ENCODE measurements at places on chromosomes 3 and 15.

- DNase-seq: no peak
Observed at GRCh38 chr15:60301024-60301423, 96.8 kb downstream of the ANXA2 start.

GRCh38 chr3:183427196-183427875, 1.1 kb downstream of the MCF2L2 start:
- DNase-seq: no peak

DNA sequence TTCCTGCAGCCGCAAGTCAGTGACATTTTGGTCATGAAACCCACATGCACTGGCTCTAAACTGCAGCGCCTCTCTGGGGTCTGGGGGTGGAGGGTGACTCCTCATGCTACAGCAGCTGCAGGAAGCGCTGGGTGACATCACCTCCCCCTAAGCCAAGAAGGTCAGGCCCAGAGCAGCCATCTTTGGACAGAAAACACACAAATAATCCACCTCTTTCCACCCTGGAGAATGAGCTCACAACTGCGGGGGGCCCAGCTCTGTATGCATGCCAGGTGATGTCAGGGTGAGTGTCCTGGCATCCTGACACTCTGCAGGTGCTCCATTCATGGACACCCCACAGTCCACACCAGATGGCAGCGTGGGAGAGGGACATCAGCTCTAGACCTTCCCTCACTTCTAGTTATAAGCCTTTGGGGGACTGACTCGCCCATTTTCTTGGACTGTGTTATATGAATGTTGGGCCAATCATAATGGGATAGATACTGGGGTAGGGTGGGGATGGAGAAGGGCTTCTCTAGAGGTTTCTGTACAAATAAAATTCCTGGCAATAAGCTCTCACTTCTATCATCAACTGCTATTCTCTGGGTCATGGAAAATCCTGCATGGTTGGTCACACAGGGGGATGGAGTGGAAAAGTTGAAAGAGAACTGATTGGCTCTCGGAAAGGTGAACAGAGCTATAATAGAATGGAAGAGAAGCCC, 70.7 kb upstream of the THBS1 start:
- no peak for DNase-seq

- DNase-seq: no peak
Observed at GRCh38 chr3:156396851-156397250, 158.1 kb downstream of the SSR3 start.

DNA sequence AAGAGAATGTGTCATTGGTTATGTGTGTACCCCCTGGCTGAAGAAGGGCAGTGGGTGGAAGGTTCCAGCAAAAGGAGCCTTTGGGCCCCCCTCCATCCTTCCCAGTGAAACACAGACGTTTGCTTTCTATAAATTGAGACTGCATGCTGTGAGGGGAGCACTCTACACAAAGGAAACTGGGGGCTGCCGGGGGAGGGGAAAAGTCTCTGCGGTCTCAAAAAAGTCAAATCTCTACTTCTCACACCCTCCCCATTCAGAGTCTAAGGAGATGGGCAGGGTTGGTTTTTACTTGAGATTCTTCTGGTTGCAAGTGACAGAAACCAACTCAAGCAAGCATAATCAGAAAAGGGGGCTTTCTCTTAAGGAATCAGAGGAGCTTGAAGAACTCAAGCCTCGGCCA, 50.1 kb upstream of the TLE3 start:
- DNase-seq: no peak

GRCh38 chr3:139037478-139037877, 7.2 kb downstream of the PRR23C start:
- DNase-seq: no peak

GRCh38 chr3:43539321-43539720, 82.5 kb downstream of the ANO10 start:
- no peak for DNase-seq

- no peak for DNase-seq
Observed at GRCh38 chr3:171770689-171771620, 39.3 kb downstream of the PLD1 start.

DNA sequence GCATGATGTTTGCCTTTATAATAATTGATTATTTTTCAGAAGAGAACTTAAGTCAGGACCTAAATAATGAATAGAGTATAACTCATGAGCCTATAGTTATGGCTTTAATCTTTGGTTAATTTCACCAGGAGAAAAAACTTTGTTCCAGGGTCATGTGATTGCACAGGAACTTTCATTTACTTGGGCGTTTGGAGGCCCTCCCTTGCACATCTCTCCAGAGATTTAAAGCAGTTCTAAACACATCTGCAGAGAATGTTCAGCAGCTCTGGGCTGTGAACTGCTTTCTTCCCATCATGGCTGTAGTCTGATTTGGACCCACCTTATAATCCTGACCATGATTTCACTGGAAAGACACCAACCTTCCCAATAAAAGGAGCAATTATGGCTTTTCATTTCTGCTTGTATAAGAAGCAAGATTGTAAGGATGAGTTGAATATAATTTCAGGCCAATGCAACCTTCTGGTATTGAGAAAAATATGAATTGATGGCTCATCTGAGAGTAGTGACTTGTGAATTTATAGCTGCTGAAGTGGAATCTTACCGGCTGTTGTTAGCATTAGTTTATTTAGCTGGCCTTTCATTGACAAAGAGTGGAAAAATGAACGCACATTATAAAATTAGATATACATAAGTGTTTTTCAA, 80.9 kb upstream of the PRTG start:
- DNase-seq: no peak

GRCh38 chr3:18767756-18768303, 342.7 kb upstream of the SATB1 start:
- DNase-seq: no peak

DNA sequence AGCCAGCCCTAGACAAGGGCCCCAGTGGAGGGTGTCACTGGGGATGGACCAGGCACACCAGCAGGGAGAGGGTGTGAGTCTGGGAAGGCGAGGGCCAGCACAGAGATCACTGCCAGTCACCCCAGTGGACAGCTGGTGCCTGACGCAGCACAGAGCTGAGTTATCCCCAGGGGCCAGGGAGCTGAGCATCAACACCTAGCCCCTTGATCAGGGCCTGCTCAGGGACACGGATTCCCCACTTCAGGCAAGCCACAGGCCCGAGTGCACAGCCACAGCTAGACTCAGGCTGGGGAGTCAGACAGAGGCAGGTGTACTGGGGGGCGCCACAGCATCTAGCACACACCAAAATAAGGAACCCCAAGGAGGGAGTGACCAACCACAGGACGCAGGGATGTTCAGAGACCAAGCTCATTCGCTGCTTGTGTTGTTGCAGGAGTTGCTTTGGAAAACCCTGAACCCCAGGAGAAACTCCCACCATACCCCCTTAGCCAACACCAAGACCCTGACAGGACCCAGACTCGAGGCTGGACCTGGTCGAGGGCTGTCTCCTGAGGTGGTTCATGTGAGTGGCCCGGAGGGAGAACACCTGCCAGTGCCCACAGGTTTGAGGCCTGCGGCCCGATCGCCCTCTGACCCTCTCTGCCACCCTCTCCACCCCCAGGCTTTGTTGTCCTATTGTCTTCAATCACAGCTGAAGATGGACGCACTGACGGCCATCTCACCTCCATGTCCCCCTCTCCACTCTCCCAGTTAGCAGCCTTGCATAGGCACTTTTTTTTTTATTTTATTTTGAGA, 146.8 kb downstream of the TPRA1 start:
- DNase-seq: no peak

DNA sequence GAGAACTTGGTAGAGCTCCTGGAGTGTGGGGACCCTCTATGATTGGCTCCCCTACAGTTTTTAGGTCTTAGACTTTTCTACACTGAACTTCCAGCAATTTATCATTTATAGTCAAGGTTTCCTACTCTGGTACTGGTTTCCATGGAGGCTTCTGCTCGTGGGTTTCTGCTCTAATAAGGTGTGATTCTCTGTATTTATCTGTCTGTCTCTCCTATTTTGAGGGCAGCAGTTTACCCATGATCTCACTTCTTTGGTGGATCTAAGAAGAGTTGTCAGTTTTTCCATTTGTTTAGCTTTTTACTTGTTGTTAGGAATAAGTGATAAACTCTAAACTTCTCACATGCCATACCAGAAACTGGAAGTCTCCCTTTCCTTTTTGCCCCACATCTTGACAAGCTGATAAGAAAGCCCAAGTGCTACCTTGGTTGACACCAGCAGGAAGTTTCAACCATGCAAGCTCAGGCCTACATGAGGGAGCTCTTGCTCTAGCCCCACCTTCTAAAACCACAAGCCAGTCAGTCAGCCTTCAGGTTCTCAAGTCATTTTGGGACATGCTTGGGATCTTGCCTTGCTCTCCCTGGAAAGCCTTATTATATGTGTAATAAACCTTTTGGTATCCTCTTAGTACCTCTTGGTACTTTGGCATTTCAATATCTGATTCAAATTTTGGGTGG, 10.0 kb downstream of the TIMMDC1 start:
- DNase-seq: no peak

DNA sequence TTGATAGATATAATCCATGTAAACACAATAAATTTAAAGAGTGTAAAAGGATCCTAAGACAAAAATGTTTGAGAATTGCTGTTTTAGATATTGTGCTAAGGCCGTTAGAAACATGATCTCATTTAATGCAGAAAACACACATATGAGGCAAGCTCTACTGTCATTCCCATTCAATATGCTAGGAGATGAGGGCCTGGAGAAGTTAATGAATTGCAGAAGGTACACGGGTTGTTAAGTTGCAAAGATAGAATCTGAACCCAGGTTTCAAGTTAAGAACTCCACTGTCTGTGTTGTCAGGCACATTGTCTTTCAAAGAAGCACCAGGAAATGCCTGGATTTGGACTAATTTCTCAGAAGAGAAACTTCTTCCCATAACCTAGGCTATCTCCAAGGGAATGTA, 65.1 kb upstream of the SAMMSON start:
- DNase-seq: no peak

- peak; percentile 76 for DNase-seq
Observed at GRCh38 chr3:69282181-69282580, 103.7 kb downstream of the FRMD4B start.

DNA sequence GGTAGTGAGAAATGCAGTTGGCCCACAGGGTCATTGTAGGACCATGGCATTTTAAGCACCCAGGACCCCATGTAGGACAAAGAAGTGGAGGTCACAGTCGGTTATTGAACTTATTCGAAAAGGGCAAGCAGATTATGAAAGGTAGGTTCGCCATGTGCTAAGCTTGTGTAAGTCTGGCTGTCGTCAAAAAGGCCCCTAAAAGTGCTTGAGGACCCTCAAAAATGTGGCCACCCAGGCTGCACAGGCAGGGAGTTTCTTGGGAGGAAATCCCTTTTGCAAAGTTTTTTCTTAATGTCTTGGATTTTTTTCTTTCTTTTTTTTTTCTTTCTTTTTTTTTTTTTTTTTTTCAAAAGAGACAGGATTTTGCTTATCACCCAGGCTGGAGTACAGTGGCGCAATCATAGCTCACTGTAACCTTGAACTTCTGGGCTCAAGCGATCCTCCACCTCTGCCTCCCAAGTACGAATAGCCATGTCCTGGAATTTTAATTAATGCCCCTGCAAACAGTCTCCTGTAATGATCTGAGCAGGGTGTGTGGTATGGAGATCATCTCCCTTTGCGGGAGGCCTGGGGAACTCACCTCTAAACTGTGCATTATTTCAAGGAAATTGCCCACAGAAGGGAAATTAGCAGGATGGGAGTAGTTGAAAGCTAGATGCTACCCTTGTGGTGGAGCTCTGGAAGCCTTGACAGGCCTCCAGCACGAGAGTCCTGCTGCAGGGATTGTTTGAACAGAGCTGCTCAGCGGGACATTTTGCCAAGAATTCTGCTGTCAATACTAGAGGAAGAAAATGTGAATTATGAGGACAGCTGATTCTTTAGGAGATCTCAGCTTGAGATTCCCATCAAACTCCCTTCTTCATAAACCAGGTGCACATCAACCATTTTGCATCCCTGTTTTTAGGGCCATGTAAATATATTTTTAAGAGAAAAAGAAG, 28.4 kb downstream of the THSD4 start:
- no peak for DNase-seq

DNA sequence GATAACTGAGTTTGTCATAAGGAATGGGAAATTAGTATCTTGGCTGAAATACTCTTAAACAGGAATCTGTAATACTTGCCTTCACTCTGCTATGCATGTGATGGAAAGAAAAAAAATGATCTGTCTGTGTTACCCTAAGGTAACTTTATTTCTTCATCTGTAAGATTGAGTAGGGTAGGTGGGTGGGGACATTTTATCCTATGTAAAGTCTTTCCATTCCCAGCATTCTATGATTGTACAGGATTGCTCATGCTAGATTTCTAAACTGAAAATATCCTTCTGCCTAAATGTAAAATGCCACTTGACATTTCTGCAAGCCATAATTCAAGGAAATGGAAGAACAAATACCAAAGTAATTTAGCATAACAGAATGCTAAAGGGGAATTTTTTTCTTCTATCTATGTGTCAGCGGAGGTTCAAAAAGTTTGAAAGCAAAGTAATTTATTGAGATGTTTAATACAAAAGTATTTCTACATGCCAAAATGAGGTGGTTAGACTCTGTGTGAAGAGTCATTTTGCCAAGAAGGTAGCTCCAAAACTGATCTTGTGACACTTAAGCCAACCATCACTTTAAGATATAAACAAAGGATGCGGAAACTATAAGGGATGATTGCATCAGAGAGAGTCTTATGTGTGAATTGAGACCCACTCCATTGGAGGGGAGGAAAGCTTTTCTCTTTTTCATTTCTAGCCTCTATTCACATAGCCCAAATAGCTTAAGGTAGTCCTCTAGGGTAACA, 46.6 kb upstream of the SERPINI2 start:
- DNase-seq: no peak

GRCh38 chr3:149199474-149199873, 22.2 kb downstream of the CP start:
- DNase-seq: no peak

DNA sequence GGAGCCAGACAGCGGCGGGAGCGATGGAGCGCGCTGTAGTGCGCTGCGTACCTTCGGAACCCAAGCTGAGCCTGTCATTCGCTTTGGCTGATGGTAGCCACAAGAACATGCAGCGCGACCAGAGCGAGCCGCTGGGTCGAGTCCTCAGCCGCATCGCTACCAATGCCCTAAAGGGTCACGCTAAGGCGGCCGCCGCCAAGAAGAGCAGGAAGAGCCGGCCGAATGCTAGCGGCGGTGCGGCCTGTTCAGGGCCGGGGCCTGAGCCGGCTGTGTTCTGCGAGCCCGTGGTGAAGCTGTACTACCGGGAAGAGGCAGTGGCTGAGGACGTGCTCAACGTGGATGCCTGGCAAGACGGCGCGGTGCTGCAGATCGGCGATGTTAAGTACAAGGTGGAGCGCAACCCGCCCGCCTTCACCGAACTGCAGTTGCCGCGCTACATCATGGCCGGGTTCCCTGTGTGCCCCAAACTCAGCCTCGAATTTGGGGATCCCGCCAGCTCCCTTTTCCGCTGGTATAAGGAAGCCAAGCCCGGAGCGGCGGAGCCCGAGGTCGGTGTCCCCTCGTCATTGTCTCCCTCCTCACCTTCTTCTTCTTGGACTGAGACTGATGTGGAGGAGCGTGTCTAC, 498 bp downstream of the PDE12 start:
- peak; percentile 20 for DNase-seq

DNA sequence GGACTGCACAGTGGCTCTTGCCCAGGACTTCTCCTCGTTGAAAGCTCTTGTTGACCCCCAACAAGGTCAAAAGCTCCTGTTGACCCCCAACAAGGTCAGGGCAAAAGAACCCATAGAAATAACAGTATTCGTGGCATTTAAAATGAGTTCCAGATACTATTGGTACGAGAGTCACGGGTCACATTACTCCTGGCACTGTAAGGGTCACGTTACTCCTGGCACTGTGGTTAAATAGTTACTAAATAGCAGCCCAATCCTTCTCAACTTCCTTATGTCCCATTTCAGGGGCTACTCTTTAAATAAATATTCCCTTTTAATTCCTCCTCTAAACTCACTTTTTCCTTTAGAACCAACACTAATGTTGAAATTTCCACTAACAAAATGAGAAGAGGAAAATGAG, 18.2 kb upstream of the ADCY5 start:
- DNase-seq: no peak
